ENCODE measurements at places on chromosomes 7 and 10.

GRCh38 chr7:47460251-47460989 lies 121.5 kb downstream of the TNS3 start:
- no peak for DNase-seq

DNA sequence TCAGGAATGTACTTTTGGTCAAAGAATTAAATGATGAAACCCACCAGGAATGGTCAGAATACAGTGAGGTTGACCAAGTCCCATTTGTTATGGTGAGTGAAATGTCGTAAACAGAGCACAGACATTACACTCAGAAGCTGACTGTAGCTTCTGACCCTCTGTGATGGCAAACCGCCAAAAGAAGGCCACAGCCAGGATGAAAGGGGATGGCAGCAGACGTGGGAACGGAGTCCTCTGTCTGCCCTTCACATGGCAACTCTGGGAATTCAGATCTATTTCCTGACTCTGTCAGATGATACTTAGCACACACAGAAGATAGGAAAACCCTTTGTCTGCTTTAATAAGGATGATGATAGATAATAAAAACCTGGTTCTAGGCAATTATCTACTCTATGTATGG lies 757.1 kb downstream of the SORCS3 start:
- no peak for DNase-seq

DNA sequence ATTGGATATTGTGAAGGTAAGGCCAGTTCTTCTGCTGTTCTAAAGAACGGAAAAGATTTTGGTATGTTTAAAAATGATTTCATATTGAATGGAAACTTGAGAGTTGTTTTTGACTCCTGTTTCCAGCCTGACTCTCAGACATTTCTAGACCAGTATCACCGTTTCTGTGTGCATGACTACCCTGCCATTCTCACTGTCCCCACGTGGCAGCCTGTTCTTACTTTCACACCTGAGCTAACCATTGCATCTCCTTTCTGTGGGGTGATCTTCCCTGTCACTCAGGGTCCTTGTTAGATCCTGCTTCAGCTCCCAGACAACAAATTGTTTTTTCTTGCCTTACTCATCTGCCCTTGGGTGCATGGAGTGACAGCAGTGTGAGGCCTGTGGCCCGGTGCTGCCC lies 38.9 kb downstream of the GLRX3 start:
- DNase-seq = no peak

DNA sequence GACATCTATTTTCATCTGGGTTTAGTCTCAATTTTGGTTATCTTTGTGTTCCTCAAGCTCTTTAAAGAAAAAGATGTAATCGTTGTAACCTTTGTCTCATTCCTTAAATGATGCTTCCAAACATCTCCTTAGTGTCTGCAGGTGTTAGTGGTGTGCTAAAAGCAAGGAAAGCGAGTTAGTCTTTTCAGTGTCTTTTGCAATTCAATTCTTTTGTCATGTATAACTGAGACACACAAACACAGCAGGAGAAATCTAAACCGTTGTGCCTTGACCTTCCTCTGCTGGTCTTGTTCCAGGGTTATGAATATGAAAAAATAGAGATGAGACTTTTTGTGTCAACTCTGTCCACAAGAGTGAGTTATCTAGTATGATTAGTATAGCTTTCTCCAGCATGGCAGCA lies 40.7 kb downstream of the PIK3CG start:
- DNase-seq = no peak

DNA sequence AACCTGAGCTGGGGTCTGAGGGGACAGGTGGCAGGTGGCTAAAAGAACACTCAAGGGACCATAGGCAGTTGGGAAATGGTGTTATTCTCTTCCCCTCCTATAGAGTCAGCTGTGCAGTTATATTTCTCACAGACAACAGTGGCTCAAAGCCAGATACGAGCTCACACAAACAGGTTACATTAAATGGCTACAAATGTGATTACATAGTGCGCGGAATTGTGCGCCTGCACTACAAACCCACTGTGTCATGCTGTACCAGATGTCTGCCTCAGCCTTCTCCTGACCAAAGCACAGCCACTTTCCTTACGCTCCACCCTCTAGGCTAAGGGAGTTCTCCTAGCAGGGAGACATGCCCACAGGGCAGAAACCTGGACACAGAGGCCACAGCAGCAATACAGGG lies 387.2 kb downstream of the CNTNAP2 start:
- DNase-seq = no peak

- no peak for DNase-seq
Observed at GRCh38 chr7:70361821-70362220, 763.5 kb downstream of the AUTS2 start.

GRCh38 chr10:70762441-70763175 lies 22.6 kb downstream of the TBATA start:
- DNase-seq = no peak

DNA sequence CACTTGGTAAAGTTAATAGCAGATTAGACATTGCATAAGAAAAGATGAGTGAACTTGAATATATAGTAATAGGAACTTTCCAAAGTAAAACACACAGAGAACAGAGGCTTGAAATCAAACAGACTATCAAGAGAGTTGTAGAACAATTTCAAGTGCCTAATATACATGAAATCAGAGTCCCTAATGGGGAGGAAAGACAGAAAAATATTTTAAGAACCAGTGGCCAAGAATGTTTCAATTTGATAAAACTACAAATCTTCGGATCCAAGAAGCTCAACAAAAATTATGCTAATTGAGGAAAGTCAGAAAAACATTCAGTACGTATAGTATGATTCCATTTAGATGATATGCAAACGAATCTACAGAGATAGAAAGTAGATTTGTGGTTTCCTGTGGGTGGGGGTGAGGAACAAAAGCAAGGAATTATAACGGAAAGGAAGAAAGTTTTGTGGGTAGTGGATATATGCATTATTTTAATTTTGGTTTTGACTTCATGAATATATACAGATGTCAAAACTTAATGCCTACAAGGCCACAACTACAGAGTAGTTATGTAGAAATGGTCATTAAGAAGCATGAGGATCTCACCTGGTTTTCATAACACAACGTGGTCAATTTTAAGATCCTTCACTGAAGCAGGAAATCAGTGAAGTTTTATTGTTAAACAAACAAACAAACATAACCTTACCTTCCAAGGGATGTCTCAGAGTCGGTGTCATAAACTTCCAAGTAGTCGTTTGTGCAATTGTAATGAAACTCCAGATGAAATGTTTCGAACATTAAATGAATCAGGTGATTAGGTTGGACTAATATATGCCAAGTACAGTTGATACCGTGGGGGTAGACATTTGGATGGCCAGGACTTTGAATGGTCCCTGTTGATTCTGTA lies 62.0 kb downstream of the CUBN start:
- no peak for DNase-seq

- no peak for DNase-seq
Observed at GRCh38 chr7:141306081-141306480, 232.2 kb downstream of the TMEM178B start.

GRCh38 chr7:19772841-19773760 lies at the start of gene TMEM196:
Gene TMEM196 (minus strand): TSS chr7:19773617. CDS start chr7:19772696, 921 bp downstream.
- DNase-seq = no peak

GRCh38 chr10:78584681-78585080 lies 484.1 kb upstream of the ZMIZ1 start:
- DNase-seq = no peak

GRCh38 chr7:64574540-64575099 lies 11.7 kb upstream of the ZNF680 start:
- no peak for DNase-seq

- DNase-seq = no peak
Observed at GRCh38 chr10:126087153-126087680, 190.9 kb downstream of the FANK1 start.

DNA sequence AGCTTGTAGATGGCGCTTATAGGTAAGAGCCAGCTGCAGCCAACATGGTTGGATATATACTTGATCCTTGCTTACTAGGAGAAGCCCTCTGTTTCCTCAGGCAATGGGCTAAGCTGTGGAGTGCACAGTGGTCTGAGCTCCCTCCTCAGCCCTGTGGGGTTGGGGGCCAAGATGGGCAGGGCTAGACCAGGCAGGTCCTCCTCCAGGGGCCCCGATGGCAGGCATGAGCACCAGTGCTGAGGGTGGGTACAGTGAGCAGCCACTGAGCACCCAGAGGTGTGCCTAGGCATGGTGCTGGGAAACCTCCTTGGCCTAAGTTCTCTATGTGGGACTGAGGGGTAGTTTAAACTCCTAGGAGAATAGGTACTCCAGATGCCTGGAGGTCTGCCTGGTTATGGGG lies 680.2 kb downstream of the SUGCT start:
- no peak for DNase-seq

DNA sequence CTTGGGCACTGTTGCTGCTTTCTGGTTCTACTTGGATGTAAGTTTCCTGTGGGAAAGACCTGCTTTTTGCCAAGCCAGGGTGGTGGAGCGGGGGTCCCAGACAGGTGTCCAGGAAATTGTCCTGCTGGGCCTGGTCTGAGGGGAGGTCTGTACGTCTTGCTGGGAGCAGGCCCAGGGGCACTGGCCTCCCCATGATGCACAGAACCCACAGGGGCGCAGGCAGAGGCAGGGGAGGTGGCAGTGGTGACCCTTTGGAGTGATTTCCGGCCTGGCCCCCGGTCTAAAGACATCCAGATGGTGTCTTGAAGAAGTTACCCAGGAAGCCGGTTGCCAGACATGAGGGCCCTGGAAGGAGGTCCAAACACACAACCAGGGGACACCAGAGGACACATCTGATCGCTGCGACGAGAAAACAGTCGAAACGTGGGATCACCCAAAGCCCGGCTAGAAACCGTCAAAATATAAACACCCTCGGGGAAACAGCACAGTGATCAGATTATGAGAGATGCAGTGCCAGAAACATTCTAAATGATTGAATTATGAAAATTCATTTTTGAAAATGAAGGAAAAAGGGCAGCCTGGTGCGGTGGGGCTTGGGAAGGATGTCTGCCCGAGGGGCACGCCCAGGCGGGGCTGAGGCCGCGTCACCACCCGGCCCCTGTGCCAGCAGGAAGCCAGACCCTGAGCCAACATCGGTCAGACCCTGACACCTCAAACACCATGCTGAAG lies 59.6 kb downstream of the TMEM270 start:
- DNase-seq = no peak

GRCh38 chr7:106618480-106618879 lies 42.5 kb downstream of the CCDC71L start:
- no peak for DNase-seq

DNA sequence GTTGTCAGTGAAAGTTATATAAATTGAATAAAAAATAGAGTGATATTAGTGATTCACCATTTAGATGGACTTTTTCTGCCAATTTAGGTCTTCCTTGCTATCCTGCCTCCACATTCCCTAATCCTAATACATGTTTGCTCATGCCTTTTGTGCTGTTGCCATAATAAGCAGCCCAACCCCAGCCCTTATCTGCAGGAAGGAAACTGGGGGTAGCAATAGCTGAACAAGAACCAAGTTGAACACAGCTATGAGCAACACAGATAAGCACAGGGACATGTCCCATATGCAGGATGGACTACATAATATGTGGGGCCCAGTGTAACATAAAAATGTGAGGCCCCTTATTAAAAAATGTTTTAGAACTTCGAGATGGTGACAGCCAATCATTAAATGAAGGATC lies 91.2 kb upstream of the AHR start:
- DNase-seq = no peak

GRCh38 chr7:70583965-70584883 lies 547.7 kb upstream of the GALNT17 start:
- no peak for DNase-seq

DNA sequence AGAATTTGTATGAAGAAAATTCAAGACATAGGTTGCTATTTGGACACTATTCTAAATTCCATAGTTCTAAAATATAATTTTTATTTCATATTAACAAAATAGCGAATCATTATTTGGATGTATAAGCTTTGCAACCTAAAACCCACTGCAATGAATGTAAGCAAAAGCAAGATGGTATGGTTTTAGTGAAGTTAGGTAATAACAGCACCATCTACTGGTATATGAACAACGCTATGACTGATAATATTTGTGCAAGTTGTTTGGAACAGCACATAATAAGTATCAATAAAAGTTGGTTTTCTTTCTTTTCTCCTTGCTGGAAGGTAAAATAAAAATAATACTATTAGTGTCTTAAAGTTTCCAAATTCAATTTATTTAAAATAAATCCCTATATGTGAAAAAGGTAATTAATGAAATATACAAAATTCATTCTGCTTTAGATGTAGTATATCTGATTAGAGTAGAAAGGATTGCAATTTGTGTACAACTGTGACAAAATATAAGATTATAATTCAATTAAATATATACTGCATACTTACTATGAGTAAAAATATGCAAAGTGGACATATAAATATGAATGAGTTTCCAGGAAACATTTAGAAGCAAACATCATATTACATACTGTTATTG lies 79.0 kb upstream of the LSM8 start:
- no peak for DNase-seq

GRCh38 chr7:39504963-39505362 lies 61.2 kb upstream of the YAE1 start:
- no peak for DNase-seq
